Sciatic nerve (tissue), 2 donors: ENCODE measurements at places on chromosomes 6 and 20. TPM values are rescaled to one million over a fixed set of nuclear protein-coding genes. Genes with fewer than 3 reads are reported as not detected.

BRPF3 gene
- 36.6 TPM for total RNA-seq

GRCh38 chr20:1858871-1859270, 36.3 kb upstream of the SIRPA start:
- DNase-seq, result no peak

GRCh38 chr20:50540620-50541605, 30.7 kb downstream of the PTPN1 start:
- no peak for DNase-seq

DNA sequence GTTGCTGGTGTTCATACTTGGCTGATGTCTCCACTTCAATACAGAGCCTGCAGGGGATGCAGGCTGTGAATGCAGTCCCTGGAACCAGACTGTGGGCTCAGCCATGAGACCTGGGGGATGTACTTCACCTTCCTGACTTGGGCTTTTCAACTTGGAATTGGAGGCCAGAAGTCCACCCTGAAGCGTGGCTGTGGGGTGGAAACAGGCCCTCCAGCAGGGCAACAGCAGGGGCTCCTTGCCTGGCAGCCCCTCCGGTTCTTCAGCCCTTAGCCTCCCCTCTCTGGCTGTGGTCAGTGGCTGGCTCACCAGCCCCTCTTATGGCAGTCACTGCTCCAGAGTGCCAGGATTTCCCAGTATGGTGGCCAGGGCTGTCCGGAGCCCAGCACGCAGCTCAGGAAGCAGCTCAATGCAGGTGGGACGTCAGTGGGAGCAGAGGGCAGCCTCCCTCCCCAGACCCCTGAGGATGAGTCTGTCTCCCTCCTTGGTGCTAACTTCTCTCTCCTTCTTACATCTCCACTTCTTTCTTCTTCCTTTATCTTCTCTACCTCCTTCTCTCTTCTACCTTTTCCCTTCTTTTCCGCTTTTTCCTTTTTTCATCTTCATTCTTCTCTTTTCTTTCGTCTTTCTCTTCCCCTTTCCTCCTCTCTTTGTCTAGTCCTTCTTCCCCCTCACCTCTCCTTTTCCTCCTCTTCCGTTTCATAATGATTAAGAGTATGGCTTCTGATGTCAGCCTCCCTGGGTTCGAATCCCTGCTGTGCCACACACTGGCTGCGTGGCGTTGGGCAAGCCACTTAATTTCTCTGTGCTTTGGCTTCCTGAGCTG, 45.3 kb downstream of the SLC52A3 start:
- no peak for DNase-seq

- no peak for DNase-seq
Measured at GRCh38 chr20:41571006-41571405, 47.2 kb downstream of the CHD6 start.

KCNK5 gene
- total RNA-seq, result 15.6 TPM

- no peak for DNase-seq
Measured at GRCh38 chr20:59376998-59377397, 76.6 kb downstream of the EDN3 start.

EMILIN3 gene
- total RNA-seq, result 9.9 TPM

SLC2A4RG gene
- 73.0 TPM for total RNA-seq

- no peak for DNase-seq
Measured at GRCh38 chr6:151757506-151757955, 50.0 kb upstream of the ESR1 start.

DNA sequence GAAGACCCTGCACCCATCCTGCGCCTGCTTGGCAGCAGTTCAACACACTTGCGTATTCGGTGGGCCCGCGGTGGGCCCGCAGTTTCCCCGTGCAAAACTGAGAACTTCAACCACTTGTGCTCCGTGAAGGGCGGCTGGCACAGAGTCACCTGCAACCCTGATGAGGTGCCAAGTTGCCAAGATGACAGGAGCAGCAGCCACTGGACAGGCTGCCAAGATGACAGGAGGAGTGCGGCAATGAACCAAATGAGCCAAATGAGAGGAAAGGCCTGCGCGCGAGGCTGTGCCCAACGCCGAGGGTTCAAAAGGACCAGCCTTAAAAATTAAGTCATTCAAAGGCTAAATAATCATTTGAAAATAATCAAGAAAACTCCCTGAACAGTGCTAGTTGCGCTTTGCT, 20.1 kb downstream of the DIDO1 start:
- no peak for DNase-seq

DNA sequence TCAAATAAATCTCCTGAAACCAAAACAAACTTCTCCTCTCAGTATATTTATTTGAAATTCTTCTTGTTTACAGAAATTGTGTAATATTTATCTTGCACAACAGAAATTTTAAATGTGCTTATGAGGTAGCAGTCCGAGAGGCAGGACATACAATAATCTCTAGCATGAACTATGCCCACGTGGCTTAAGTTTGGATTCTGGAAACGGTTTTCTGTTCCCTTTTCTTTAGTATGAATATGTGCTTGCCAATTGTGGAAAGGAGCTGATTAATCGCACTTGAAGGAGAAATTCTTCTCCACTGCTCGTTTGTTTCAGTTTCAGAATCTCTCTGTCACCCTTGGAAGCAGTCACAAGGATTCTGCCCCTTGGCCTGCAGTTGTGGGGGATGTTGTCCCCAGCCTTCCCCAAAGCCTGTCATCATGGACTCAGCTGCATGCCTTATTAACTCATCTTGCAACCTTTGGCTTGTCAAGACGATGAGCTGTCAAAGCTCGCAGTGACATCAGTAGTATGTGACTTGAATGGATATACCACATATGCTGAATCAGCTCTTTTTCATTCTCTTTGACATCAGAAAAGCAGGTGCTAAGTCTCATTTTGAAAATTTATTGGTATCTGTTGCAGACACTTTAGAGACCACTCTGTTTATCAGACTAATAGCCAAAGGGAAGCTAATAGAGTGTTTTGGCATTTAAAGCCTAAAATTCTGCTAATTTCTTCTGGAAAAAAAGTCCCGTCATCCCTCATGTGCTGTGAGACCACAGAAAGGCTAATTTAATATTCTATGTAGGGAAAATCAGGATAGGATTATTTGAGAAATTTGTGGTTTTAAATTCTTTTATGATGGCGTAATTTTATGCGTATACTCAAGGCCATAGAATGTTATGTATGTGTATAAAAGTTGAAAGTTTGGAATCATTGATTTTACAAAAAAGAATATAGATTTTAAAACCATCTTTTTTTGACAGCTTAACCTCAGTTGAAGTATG, 186.8 kb downstream of the ARID1B start:
- no peak for DNase-seq

- DNase-seq, result no peak
Measured at GRCh38 chr6:22206106-22206505, 90.7 kb downstream of the PRL start.

JPH2 gene
- total RNA-seq, result 1.5 TPM

TRIM40 gene
- total RNA-seq, result not detected

DNA sequence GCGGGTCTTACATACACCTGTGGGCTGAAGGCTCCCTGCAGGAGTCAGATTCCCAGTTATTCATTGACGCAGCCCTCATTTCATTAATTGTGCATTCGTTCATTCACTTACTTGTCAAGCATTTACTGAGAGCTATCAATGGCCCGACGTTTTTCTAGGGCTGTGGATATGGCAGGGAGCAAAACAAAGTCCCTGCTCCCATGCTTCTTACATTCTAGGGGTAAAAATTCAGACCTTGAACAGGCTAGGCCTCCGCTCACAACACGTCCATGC, 369 bp upstream of the NSFL1C start:
- DNase-seq, result no peak

DNA sequence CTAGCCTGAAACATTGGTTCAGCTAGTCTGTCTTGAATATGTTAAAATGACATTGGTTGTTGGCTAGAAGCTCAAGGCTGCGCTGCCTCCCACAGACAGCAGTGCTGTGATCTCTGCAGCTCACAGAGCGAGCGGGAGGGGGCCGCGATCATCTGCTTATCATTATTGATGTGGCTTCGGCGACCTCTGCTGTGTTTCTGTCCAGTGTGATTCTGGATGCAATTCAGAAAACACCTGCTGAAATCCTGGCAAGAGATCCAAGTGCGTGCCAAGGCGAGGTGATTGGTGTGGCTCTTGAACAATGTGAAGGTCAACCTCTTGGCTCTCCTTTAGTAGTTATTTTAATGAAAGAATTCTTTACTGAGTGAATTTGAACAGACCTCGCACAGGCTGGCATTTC, 142.3 kb upstream of the SASH1 start:
- DNase-seq, result no peak

MYB gene
- total RNA-seq, result 0.22 TPM

TSPO2 gene
- 0.53 TPM for total RNA-seq

KCNK16 gene
- total RNA-seq, result not detected

DNA sequence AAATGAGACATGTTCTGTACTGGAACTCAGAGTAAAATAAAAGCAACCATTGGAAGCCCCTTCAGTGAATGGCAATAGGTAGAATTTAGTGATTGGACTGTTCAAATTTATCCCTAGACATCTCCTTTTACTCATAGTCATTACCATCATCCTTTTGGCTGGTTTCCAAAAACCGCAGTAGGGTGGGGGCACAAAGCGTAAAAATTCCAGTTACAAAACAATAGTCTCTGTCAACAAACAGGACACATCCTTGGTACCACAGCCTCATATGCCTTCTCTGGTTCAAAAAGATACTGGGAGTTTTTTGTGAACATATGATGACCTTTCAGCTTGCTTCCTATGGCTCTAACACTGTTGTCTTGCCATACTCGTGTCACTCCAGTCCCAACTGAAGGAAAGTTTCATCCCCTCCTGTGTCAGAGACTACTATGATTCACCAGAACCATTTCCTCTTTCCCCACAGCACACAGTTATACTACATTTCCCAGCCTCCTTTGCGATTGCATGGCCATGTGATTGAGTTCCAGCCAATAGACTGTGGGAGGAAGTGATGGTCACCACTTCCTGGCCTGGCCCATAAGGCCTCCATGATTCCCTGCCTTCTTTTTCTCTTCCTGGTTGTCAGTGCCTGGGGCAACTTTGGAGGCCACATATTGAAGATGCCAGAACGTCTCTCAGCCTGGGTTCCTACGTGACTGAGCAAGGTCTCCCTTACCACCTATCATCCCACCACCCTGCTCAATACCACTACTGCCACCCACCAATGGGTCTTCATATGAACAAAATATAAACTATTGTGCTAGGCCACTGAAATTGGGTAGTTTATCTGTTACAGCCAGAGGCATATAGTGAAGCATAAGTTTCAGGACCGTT, 162.4 kb downstream of the ID4 start:
- DNase-seq, result no peak

DNA sequence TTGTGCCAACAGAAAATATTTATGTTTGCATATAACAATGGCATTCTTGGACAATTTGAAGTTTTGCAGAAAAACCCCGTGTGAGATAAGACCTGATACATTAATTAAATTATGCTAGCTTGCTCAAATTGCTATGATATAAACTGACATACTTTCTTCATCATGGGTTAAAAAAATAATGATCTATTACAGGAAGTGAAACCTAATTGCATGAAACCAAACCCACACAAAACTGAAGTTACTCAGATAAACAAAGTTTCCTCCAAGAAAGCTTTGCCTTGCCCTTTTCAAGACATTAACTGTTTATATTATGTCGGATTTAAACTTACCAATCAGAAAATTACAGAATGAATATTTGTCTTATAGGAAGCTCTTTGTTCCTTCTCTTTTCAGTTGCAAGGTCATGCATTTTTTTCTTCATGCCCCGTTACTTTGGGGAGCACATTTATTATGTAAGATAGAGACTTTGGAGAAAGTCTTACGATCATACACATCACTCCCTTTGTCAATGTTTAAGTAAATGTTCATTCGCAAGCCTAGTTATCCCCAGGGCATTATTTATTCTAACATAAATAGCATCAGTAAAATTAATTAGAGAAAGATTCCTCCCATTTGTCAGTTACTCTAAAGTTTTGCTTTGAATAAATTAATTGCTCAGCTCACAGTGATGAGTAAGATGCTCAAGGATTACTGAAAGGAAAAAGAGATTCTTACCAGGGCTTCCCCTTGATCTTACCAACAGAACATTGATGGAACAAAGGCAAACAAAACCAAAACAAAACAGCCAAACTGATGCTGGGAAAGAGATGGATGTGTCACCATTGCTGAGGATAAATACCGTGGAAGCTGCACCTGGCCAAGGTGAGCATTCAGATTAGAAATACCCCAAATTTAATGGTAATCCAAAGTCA, 14.8 kb upstream of the TMEM244 start:
- DNase-seq, result no peak

OTOR gene
- total RNA-seq, result not detected

FGD2 gene
- 19.7 TPM for total RNA-seq

GRCh38 chr6:68635706-68636513, 828 bp downstream of the ADGRB3 start:
- peak; percentile 63 for DNase-seq

DNA sequence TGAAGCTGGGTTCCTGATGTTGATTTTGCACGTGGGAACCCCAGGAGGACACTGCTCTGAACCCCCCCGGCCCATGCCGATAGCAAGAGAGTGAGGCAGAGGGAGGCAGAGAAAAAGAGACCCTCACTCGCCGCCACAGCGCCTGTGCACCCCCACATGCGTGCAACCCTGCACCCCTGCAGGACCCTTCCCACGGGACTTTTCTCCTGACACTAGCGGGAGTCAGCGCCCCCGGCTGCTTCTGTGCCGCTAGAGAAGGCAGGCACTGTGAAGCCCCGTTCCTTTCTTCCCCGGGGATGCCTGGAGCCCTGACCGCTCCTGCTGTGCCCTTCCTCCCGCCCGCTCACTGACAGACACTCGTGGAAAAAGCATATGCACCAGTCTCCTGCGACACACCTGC, 67.4 kb downstream of the GMPR start:
- DNase-seq, result no peak
